Metanephros (tissue), 2 donors: ENCODE measurements at places on chromosomes 1 and 21. TPM values are rescaled to one million over a fixed set of nuclear protein-coding genes. Genes with fewer than 3 reads are reported as not detected.

Gene PROK1
- total RNA-seq: not detected

Gene NKAIN1
- total RNA-seq: 1.1 TPM

Gene TMCC2
- total RNA-seq: 27.7 TPM

Gene TNNT2
- total RNA-seq: 7.4 TPM

Gene ANGPTL7
- total RNA-seq: 0.35 TPM

Gene RC3H1
- 26.3 TPM for total RNA-seq

Gene MXRA8
- total RNA-seq: 142 TPM

Gene SLC44A5
- total RNA-seq: 8.4 TPM

Gene S100A14
- total RNA-seq: 5.7 TPM

Gene ARV1
- total RNA-seq: 13.4 TPM

Gene ZBTB37
- 24.8 TPM for total RNA-seq

Gene EXTL2
- total RNA-seq: 39.5 TPM

Gene FCRL5
- total RNA-seq: 0.23 TPM

Gene USP48
- total RNA-seq: 46.0 TPM

Gene FCGR3B
- 10.3 TPM for total RNA-seq

Gene CAPN8
- 1.6 TPM for total RNA-seq

Gene HIVEP3
- 6.1 TPM for total RNA-seq

Gene ROR1
- total RNA-seq: 33.9 TPM

Gene C1QC
- total RNA-seq: 40.5 TPM

Gene TRABD2B
- total RNA-seq: 6.4 TPM

Gene RAVER2
- 19.9 TPM for total RNA-seq

Gene S100A5
- 0.82 TPM for total RNA-seq

Gene UBL4B
- not detected for total RNA-seq

Gene PLPPR5
- 1.2 TPM for total RNA-seq

Gene CFHR3
- total RNA-seq: 0.23 TPM

Gene CYP2J2
- total RNA-seq: 4.7 TPM

Gene TNFRSF18
- total RNA-seq: 1.2 TPM

Gene LCE2A
- total RNA-seq: not detected

Gene ADCY10
- total RNA-seq: 0.18 TPM

Gene FNDC10
- total RNA-seq: 1.3 TPM

Gene VWA5B1
- total RNA-seq: 2.4 TPM

Gene YBX1
- total RNA-seq: 289 TPM

Gene WDR64
- total RNA-seq: not detected

Gene OR2L8
- total RNA-seq: not detected

Gene CLCA4
- not detected for total RNA-seq

Gene GLIS1
- 3.0 TPM for total RNA-seq

Gene FNDC5
- 55.6 TPM for total RNA-seq

Gene DENND2C
- total RNA-seq: 5.8 TPM

Gene IFI16
- total RNA-seq: 34.4 TPM

Gene SGIP1
- total RNA-seq: 11.7 TPM

Gene GUCA2A
- not detected for total RNA-seq

Gene COA6
- total RNA-seq: 24.0 TPM

Gene FAM167B
- 13.7 TPM for total RNA-seq

Gene DYNLT4
- not detected for total RNA-seq

Gene NCAM2
- total RNA-seq: 4.5 TPM

Gene AMY1B
- total RNA-seq: not detected

Gene LCE1B
- not detected for total RNA-seq

Gene LEFTY1
- 3.9 TPM for total RNA-seq

Gene PLEKHN1
- total RNA-seq: 0.23 TPM
